Activated naive CD4-positive, alpha-beta T cell treated with anti-CD3 and anti-CD28 coated beads, Interleukin-2, amount 50 U/mL, for 72 hours (primary cell): ENCODE measurements at places on chromosomes 3 and 15. TPM values are rescaled to one million over a fixed set of nuclear protein-coding genes. Genes with fewer than 3 reads are reported as not detected.

The CSTA gene
- not detected for total RNA-seq

The SETMAR gene
- 12.1 TPM for total RNA-seq

DNA sequence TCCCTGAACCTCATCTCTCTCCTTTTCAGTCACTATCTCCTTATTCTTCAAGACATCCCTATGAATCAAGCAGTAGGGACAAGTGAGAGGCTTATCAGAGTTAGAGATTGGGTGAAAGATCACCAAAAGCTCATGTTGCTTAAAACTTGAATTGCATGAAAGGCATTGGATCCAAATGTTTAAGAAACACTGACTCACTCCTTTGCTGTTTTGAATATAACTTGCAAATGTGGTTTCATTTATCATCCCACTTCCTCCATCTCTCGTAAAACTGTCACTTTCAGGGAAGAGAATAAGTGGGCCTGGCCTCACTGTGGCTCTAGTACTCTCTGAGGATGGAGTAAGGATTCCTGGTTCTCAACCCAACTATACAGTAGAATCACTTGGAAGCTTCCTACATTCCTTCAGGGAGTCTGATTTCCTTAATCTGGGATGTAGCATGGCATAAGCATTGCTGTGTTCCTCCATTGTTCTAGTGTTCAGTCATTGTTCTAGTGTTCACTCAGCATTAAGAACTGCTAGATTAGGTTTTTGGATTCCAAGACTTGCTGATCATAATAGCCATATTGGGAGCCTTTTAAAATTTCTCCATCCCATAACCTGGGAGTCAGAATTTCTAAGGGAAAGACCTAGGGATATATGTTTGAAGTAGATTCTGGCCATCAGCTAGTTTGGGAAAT is 171.8 kb downstream of the TMEM108 start:
- DNase-seq = no peak

DNA sequence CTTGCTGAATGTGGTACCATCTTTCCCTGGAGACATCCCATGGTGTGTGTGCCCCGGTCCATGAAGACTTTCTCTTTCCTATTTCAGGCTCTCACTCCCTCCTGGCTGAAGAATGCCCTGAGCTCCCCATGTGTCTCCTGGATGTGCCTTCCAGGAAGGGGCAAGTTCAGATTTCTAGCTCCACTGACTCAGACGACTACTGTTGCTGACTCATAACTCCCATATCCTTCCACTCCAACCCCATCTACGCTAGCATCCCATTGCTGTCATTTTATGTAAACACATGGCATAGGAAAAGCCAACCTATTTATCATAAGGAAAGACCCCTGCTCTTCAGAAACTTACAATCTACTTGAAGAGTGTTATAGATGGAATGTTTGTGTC is 95.0 kb downstream of the ADCY5 start:
- no peak for DNase-seq

GRCh38 chr15:27865323-27865922 is 233.7 kb downstream of the OCA2 start:
- DNase-seq = no peak

The STRC gene
- 2.6 TPM for total RNA-seq
